ENCODE measurements at places on chromosomes 5 and 9. TPM values are rescaled to one million over a fixed set of nuclear protein-coding genes. Genes with fewer than 3 reads are reported as not detected.

DNA sequence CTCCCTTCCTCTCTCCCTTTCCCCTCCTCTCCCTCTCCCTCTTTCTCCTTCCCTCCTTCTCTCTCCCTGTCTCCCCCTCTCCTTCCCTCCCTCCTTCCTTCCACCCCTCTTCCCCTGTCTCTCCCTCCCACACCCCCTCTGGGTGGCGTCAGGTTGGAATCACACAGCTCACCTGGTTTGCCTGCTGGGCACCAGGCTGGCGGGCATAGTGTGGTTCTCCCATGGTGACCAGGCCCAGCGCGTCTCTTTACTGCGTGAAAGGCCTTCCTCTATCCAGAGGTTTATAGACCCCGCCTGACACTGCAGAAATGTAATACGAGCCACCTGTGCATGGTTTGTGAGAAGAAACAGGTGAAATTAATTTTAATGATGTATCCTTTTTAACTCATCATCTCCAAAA is 76.2 kb downstream of the MRPL36 start:
- no peak overlapping the region for H3K4me3 ChIP-seq
- no peaks in the 10 kb centered on the region for H3K36me3 ChIP-seq
- H3K4me1 ChIP-seq, result no peaks in the 10 kb centered on the region
- no peak for DNase-seq

GRCh38 chr5:107564931-107565372 is 105.8 kb downstream of the EFNA5 start:
- no peaks in the 10 kb centered on the region for H3K27me3 ChIP-seq
- H3K27ac ChIP-seq, result peak overlapping the region; percentile 88
- H3K4me3 ChIP-seq, result peak overlapping the region; percentile 60
- H3K4me1 ChIP-seq, result peaks cover 77% of the 10 kb centered on the region
- H3K36me3 ChIP-seq, result peaks cover 30% of the 10 kb centered on the region

GRCh38 chr9:72880821-72881220 is 72.0 kb downstream of the ALDH1A1 start:
- H3K4me1 ChIP-seq, result no peaks in the 10 kb centered on the region
- H3K27me3 ChIP-seq, result no peaks in the 10 kb centered on the region
- H3K27ac ChIP-seq, result no peak overlapping the region

DNA sequence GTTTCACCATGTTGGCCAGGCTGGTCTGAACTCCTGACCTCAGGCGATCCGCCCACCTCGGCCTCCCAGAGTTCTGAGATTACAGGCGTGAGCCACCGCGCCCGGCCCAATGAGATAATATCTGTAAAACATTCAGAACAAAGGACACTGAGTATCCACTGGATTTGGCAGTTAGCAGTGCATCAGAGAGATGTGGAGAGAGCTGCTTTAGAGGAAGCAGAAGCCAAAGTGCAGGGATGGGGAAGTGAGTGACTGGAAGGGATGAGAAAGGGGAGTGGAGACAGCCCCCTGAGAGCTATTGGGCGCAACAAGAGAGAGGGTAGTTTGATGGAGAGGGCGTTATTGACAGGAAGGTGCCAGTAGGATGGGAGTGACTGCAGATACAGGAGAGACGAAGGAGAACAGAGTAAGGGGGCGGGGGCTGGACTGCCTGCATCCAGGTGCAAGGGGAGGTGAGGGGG is 157.5 kb upstream of the SHB start:
- peak overlapping the region; percentile 86 for H3K27ac ChIP-seq
- H3K4me1 ChIP-seq, result no peaks in the 10 kb centered on the region
- no peaks in the 10 kb centered on the region for H3K27me3 ChIP-seq
- peak overlapping the region; percentile 74 for H3K4me3 ChIP-seq
- DNase-seq, result peak; percentile 1
- peaks cover 11% of the 10 kb centered on the region for H3K36me3 ChIP-seq

GRCh38 chr5:178831049-178831448 is 28.7 kb upstream of the ZNF354B start:
- no peak overlapping the region for H3K27ac ChIP-seq
- H3K36me3 ChIP-seq, result no peaks in the 10 kb centered on the region
- no peaks in the 10 kb centered on the region for H3K4me1 ChIP-seq
- H3K4me3 ChIP-seq, result no peak overlapping the region

GRCh38 chr9:99513441-99514112 is 291.5 kb downstream of the SEC61B start:
- H3K27ac ChIP-seq, result no peak overlapping the region
- no peak for DNase-seq
- H3K27me3 ChIP-seq, result no peaks in the 10 kb centered on the region
- H3K4me3 ChIP-seq, result no peak overlapping the region
- no peaks in the 10 kb centered on the region for H3K4me1 ChIP-seq

Gene ARID3C
- total RNA-seq, result not detected

Gene NUTM2F
- not detected for total RNA-seq

Gene GFI1B
- total RNA-seq, result not detected

Gene F12
- total RNA-seq, result 14.3 TPM

Data from Calu3 (cell line).